ENCODE measurements at places on chromosomes 4 and X.
A peak's percentile ranks its signal among the peaks of the same experiment; 100 is the strongest.

DNA sequence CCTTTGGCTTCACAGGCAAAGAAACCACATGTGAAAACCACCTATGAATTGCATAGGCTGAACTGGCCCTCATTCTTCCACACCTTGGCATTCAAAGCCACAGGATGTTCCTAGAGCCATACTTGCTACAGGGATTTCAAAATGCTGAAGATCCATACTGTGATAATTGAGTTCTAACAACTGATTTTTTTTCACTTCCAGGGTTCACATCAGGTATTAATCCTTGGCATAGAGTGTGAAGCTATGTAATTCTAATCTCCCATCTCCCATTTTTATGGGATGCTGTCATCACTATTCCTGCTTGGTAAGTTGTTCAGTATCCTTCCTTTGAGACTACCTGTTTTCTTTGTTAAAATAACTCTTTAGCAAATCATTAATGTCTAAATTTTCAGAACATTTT is 1569.2 kb upstream of the ADGRL3 start:
- no peak for DNase-seq

DNA sequence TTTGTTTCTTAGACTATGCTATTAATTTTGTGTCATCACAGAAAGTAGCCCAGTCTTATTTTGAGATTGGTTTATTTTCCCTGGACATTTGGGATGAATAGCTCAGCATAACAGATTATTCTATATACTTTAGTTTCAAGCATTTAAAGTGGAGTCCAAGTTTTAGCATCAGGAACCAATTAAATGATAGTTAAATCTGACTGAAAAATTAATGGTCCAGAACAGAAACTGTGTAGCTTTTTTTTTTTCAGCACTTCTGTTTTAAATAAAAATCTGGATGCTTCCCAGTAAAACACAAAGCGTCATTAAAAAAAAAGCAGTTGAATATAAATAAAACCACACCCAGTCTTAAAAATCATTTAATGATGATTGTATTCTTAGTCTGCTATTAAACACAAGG is 59.4 kb upstream of the PITX2 start:
- DNase-seq: no peak

DNA sequence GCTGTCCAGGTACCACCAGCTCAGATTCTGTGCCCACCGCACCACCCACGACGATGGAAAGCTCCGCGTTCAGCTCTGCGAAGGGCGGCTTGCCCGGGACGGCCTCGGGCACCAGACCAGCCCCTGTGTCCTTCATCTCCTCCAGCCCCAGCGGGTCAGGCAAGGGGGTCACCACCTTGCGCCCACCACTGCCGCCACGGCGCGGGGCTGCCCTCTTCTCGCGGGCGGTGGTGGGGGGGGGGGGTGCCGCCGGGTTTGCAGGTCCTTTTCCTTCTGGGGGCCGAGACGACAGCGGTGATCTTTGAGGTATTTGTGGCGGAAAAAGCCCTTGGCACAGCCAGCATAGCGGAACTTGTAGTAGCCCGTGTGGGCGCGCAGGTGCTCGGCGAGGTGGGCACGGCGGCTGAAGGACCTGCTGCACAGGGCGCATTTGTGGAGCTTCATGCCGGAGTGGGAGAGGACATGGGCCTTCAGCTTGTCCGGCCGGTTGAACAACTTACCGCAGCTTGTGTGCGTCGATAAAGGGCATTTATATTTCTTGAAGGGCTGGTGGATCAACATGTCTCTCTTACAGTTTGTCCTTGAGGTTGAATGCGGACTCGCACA is 50.9 kb downstream of the CFAP299 start:
- no peak for DNase-seq

- no peak for DNase-seq
These were observed 26.9 kb upstream of the GJB1 start for GRCh38 chrX:71195964-71196649.

- DNase-seq: peak; percentile 21
These were observed 35.9 kb upstream of the PPM1K start for GRCh38 chr4:88320224-88320779.

DNA sequence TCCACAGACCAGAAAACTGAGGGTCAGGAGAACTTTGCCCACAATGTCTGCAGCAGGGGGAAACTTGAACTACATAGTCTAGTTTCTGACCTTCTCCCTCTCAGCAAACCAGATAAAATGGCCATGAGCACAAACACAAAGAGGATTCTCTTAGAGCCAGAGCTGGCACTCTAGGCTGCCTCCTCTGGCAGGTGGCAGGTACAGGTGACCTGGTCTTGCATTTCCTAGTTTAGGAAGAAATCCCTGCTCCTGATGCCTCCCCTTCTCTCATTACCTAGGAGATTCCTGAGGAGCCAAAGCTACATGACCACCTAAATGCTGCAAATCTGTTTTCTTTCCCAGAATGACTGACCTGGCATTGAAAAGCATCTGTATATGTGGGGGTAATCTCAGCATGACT is 45.1 kb downstream of the ARHGEF9 start:
- DNase-seq: no peak

- DNase-seq: no peak
These were observed 1089.9 kb upstream of the PCDH10 start for GRCh38 chr4:132059227-132059626.

GRCh38 chr4:152659806-152660205 is 20.0 kb downstream of the TMEM154 start:
- DNase-seq: no peak

DNA sequence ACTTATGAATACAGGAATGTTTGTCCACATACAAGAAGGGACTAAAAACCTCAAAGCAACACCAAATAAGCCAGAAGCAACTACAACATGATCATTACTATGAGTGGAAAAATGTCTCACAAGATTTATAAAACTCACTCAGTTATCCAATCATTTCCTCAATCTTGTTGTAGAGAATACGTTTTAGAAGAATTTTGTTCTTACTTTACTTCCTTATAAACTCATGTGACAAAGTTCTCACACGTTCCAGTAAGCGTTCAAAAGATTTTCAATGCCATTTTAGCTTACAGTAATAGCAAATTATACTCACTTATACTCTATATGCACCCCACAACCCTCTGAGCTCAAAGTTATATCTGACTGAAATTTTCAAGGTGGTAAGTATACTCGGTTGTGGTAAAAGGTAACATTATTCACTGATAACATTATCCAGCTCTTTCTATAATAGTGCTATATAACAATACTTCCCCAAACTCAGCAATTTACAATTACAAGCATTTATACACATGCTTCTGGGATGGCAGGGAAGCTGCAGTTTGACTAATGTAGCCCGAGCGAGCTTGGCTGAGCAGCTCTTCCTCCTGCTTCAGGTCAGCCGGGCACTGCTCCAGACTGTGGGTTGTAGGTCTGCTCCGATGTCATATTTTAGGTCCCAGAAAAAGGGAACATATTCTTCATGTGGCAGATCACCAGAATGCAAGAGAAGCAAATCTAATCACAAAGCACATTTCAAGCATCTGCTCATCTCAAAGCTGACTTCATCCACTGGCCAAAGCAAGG is 226.3 kb downstream of the RCHY1 start:
- DNase-seq: no peak

DNA sequence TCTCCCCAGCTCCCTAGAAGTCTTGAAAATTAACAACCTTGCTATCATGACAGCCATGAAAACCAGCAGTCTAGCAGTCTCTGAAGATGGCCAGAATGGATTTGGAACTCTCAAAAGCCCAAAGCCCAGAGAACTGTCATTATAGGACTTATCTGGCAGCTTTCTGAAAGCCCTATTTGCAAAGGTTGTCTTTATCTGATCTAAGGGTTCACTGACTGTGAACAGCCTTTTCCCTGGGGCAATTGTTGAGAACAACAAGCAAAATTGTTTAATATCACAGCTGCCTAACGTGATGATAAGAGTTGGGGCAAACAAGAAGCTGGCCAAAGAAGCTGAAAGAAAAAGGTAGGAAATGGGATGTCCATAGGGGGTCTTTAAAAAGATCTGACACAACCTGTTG is 20.9 kb upstream of the KLHL8 start:
- no peak for DNase-seq

GRCh38 chr4:147799986-147800555 is 68.2 kb downstream of the ARHGAP10 start:
- peak; percentile 74 for DNase-seq

GRCh38 chrX:143429131-143429530 is 88.1 kb downstream of the SPANXN3 start:
- no peak for DNase-seq

- peak; percentile 36 for DNase-seq
These were observed 292.0 kb downstream of the CCSER1 start for GRCh38 chr4:90419124-90419711.

GRCh38 chr4:108965016-108965415 is 202.2 kb upstream of the ETNPPL start:
- DNase-seq: no peak

DNA sequence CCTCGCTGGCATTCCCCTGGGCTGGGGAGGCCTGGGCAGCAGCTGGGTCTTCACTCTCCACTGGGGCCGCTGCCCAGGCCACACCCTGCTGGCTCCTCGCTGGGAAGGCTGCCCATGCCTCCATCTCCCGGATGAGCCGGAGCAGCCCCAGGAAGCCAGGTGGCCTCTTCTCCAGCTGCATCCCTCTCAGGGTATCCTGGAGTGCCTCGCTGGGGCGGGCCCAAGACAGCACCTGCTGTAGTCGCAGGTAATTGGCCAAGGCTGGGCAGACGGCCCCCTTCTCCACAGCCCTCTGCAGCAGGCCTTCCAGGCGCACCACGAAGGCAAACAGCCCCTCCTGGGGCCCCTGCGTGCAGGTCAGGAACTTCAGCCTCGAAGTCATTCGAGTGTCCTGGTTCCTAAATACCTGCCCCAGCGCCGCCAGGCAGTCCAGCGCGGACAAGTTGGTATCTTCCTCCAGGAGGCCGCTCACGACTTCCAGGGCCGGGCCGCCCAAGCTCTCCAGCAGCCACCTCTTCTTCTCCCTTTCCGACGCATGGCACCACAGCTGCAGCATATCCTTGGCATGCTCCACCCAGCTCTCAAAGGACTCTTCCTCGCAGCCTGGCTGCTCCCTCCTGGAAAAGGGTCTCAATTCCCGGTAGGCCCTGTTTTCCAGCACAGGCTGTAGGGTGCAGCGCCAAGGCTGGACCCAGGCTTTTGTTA is 3.7 kb downstream of the PNMA6E start:
- DNase-seq: no peak

DNA sequence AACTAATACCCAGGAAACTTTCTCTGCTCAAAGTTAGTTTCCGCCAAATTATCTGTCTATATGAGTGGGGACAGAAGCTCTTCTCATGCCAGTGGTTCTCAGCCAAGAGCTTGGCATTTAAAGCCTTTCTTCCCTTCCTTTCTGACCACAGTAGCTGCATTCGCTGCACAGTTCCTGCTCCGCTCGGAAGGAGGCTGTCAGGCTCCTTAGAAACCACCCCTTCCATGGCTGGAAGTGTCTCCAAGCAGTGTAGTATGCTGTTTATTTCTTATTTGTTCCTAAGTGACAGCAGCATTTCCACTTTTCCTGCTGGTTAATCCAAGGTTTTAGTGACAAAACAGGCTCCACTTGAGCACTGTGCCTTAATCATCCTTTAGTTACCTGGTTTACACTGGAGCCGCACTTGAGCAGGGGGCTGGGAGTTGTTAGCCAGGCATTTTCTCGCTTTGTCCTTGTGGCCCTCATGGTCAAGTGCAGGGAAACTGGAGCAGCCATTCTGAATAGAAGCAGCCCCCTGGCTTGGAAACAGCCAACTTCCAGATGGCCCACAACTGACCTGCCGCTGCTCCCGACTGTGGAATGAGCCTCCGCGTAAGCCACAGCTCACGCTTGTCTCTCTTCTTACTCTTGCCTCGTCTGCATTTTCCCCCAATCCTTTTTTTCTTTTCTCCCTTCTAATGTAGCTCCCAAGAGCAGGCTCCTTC is 739.4 kb upstream of the TENM3 start:
- DNase-seq: no peak

DNA sequence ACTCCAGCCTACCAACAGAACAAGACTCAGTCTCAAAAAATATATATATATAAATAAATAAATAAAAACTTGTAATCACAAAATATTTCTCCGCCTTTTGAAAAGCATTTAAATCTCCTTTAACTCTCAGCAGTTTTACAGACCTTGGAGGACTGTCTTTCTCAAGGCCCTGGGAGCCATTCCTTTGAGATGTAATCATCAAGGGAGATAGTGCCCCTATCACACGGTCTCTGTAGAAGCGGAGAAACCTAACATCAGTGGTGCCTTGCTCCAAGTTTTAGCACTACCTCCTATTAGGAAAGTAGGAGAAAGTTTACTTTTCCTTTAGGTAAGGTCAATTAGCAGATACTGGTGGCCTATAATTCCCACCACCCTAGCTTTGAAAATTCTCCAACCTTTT is 58.5 kb downstream of the ANTXR2 start:
- DNase-seq: no peak

DNA sequence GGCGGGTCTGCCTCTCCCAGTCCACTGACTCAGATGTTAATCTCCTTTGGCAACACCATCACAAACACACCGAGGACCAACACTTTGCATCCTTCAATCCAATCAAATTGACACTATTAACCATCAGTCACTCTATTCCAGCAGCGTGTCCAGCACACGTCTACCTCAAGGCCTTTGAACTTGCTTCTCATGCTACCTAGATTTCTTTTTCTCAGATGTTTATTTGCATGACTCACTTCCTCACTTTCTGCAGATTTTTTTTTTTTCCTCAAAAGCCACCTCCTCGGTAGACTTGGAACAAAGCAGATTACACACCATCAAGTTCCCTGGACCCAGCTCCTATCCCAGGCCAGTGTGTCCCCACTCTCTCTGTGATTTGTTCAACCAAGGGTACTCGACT is 49.5 kb downstream of the SUPT20HL2 start:
- DNase-seq: no peak

DNA sequence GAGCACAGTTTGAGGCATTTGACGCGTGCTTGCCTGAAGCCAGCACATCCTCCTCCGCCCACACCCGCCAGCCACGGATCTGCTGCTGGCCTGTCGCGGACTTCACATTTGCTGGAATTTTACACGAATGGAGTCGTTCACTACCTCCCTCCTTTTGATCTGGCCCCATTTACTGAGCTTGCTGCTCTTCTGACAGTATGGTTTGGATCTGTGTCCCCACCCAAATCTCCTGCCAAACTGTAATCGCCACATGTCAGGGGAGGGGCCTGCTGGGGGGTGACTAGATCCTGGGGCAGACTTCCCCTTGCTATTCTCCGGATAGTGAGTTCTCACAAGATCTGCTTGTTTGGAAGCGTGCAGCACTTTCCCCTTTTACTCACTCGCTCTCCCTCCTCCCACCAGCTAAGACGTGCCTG is 19.9 kb upstream of the CPLX1 start:
- DNase-seq: no peak

Measured in GM10248 (cell line).